ENCODE measurements at places on chromosomes 3 and 15. TPM values are rescaled to one million over a fixed set of nuclear protein-coding genes. Genes with fewer than 3 reads are reported as not detected.

UBE2E2 gene
- total RNA-seq, result 2.2 TPM

MCF2L2 gene
- 5.1 TPM for total RNA-seq

RPP25 gene
- total RNA-seq, result 3.2 TPM

UROC1 gene
- under 0.01 TPM for total RNA-seq

PCOLCE2 gene
- 0.54 TPM for total RNA-seq

EFCC1 gene
- total RNA-seq, result 9.2 TPM

CRYBG3 gene
- total RNA-seq, result 0.54 TPM

EBLN2 gene
- total RNA-seq, result 5.7 TPM

CMTM7 gene
- total RNA-seq, result 23.4 TPM

CATSPER2 gene
- total RNA-seq, result 3.2 TPM

RBPMS2 gene
- total RNA-seq, result 0.27 TPM

DCP1A gene
- total RNA-seq, result 36.9 TPM

GP5 gene
- total RNA-seq, result 0.27 TPM

SI gene
- total RNA-seq, result not detected

DNASE1L3 gene
- 0.54 TPM for total RNA-seq

GUCA1C gene
- total RNA-seq, result not detected

IMPG2 gene
- total RNA-seq, result 0.27 TPM

SLCO2A1 gene
- under 0.01 TPM for total RNA-seq

CSPG4 gene
- total RNA-seq, result under 0.01 TPM

KY gene
- total RNA-seq, result under 0.01 TPM

AAGAB gene
- total RNA-seq, result 21.5 TPM

GPR62 gene
- total RNA-seq, result under 0.01 TPM

PCSK6 gene
- total RNA-seq, result 0.54 TPM
